ENCODE measurements at places on chromosomes 5 and 9.
A peak's percentile ranks its signal among the peaks of the same experiment; 100 is the strongest.

- no peak for DNase-seq
Measured at GRCh38 chr9:115520646-115521045, 402.7 kb upstream of the TNC start.

- no peak for DNase-seq
Measured at GRCh38 chr5:169765176-169765996, 128.3 kb downstream of the DOCK2 start.

DNA sequence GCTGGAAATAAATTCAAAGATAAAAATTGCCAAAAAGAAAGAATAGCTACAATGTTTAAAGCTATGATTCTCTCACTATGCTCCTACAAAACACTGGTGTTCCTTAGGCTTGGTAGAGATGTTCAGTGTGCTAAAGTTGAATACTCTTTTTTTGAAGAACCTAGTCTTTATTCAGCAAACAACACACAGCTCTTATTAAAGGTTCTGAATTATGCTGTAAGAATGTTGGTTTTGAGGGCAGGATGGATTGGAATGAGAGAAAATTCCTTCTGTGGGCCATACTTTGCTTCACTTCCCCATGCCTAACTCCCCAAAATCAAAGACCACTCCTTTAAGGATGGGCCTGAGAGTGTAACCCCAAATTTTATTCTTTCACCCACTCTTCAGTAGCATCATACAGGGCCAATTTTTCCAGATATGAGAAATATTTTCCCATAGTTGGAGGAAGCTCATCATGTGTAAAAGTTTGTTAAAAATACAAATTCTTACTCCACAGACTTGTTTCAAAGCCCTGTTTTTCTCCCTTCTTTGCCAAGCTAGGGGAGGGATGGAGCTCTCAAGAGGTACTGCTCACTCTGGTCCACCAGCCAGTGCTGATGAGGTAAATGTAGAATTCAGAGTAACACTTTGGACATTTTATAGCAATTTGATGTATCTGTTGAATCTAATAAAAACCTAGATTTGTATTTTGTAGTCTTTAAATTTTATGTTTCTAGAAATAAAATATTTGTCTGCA lies 99.3 kb downstream of the GDNF start:
- DNase-seq = no peak

DNA sequence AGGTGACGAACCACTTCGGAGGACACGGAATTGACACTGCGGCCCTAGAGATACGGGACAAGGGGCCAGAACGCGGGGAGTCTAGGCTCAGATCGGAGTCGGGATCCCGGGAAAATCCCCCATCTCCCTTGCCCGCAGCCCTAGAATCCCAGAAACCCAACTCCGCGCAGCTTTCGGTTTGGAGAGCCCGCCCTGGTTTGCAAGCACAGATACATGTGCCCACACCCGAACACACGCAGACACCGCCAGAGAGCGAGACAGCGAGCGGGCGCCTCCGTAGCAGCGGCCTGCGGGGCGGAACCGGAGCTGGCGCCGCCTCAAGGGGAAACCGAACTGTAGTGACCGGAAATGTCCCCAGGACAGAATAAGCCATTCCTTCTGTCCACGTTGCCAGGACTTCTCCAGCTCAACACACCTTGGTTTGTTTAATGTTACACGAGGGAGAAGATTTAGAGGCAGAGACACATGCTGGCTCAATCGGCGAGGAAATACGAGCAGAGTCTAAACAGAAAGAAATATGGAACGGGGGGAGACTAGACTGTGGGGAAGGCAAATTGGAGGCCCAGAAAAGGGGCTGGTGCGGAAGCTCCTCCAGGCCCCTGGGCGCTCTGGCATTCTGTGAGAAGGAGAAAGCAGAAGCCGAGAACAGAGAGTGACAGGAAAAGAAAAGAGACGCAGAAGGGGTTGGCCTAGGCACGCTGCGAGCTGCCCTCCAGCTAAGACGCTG lies 2.9 kb upstream of the PAX5 start:
- DNase-seq = peak; percentile 42

DNA sequence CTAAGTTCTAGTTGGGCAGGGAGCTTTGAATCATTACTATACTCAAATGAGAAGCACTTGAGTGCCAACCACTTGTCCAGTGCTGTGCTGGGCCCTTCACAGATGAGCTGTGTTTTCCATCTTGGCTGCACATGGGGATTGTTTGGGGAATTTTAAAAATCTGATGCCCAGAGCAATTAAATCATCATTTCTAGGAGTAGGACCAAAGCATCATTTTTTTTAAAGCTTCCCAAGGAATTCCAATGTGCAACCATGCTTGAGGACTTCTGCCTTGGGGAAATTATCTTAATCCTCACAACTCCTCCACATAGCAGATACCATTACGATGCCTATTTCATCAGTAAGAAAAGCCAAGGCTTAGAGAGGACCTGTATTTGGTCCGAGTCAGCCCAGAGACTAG lies 131.4 kb downstream of the TMEM174 start:
- DNase-seq = no peak

DNA sequence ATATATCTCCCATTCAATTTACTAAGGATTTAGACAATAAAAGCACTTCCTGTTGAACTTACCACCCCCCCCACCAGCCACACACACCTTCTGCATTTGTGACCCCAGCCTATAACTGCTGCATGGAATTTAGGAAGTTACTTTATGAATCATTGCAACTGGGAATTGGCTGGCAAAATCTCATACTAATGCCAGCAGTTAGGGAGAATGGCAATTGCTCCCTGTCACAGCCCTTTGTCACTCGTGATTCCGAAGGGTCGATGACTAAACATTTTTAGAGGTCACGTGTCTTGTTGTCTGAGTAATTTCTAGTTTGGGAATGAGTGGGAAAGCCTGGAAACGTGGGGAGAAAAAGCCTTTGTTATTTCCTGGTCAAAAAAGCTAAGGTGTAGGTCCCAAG lies 46.6 kb upstream of the PCA3 start:
- DNase-seq = no peak

DNA sequence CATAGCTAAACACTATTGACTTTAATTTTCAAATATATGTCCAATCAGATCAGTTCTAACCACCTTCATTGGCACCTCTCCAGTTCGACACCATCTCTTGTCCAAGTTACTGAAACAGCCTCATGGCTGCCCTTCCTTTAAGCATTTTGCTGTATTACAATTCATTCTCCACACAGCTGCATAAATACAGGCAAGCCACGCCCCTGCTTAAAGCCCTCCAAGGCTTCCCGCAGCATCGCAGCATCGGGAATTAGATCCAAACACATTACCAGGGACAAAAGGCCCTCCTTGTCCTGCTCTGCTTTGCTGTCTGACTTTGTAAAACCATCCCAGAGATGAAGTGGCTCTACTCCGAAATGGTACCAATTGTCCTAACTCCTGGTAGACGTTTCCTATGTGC lies 75.1 kb upstream of the RAI14 start:
- peak; percentile 29 for DNase-seq

DNA sequence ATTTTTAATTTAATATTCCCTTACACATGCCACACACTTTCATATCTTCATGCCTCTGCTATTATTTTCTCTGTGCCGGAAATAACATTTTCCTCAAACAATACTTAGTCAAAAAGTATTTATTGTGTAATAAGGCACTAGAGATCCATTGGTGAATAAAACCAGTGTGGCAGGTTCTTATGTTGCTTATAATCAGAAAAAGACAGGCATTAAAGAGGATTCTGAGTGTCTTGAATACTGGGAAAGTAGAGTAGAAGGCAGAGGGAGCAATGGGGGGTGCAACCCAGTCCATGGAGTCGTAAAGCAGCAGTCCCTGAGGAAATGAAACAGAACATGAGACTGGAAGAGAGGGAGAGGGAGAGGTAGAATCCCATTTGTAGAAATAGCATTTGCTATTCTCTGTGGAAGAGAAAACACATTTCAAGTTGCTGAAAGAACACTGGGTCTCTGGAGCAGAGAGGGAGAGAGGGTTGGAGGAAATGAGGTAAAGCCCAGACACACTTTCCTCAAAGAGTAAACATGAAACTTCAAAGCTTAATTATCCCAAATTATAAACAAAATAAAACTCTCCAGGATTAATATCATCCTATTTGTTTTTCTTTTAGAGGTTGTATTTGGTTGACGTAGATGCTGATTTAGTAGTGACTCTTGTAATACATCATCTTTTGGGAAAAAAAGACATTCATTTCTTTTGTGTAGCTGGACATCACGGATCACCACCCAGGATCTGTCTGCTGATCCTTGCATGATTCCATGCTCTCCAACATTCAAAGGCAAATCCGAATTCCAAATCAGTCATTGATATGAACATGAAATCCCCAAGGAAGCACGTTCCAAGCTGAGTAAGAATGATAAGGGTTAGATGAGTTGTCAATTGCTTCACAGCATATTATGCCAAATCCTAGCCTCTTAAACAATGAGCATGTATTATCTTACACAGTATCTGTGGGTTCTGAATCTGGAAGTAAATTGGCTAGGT lies 37.4 kb upstream of the GRAMD2B start:
- DNase-seq = no peak

- no peak for DNase-seq
Measured at GRCh38 chr9:133494636-133495326, 15.9 kb upstream of the SLC2A6 start.

- no peak for DNase-seq
Measured at GRCh38 chr9:77753180-77753579, 105.1 kb upstream of the GNA14 start.

GRCh38 chr9:36986468-36987408 lies 47.3 kb downstream of the PAX5 start:
- no peak for DNase-seq

DNA sequence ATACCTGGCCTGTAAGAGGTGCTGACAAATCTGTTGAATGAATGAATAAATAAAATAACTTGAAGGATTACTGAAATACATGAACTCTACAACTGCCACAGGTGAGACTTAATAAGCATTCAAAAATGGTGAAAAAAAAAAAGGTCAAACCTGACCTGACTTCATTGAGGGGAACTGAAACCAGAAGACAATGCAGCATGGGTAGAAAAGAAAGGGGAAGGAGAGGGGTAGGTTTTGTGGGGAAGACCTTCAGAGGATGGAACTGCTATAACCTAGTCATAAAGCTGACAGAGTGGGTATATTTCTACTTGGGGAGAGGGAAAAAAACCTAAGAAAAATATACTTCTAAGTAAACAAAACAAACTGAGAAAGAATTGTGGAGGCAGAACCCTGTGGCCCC lies 56.6 kb downstream of the RASEF start:
- DNase-seq = no peak

- no peak for DNase-seq
Measured at GRCh38 chr5:111066261-111066938, 5.1 kb upstream of the TSLP start.

DNA sequence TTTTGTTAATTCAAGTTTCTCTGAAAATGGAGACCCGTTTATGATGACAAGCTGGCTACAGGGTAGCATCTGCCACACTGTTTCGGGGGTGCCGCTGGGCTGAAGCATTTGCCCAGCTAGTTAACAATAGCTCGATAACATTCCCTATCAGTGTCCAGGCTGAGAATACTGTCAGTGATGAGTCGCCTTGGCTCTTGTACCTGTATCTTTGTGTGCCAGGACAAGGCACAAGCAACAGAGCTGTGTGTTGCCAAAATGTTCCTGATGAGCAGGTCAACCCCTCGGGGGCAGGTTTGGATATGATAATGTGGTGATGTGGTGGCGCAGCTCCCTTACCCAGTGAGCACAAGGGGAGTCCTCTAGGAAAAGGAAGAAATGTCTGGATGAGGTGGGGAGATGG lies 7.0 kb downstream of the TGFBI start:
- no peak for DNase-seq

- DNase-seq = no peak
Measured at GRCh38 chr9:130981002-130981755, 27.8 kb upstream of the LAMC3 start.

DNA sequence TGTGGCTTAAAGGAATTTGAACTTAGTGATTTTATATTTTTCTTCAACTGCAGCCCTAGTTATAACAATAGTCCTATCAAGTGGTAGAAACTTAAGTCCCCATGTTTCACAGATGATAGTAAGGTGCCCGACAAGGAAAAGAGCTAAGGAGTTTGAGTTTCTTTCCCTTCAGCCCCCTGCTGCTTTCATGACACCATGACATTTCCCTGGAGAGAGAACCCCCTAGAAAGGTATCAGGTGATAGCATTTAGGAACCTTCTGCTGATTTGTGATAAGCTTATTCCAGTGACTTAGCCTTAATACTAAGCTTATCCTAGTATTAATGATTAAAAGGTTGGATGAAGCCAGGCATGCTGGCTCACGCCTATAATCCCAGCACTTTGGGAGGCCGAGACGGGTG lies 623.8 kb upstream of the TYRP1 start:
- no peak for DNase-seq

DNA sequence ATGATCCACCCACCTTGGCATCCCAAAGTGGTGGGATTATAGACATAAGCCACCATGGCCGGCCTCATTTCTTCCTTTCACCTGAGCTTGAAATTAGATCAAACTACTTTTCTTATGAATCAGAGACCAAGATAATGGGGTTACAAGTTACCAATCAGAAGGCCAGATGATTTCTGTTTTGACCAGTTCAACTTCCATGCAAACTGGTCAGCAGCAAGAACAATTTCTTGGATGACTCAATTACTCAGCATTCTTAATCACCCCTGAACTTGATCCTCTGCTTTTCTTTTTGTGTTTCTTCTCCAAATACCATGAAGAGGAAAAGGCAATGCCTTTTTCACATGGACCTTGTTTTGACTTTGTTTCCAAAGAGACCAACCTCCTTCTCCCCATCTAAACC lies 10.0 kb upstream of the PLIN2 start:
- no peak for DNase-seq

- no peak for DNase-seq
Measured at GRCh38 chr9:107721705-107722245, 232.2 kb upstream of the KLF4 start.

- no peak for DNase-seq
Measured at GRCh38 chr5:11166923-11167322, 405.9 kb upstream of the DAP start.

GRCh38 chr9:124040186-124040931 lies 28.8 kb downstream of the LHX2 start:
- DNase-seq = no peak

GRCh38 chr5:113520429-113520828 lies 6.9 kb downstream of the YTHDC2 start:
- DNase-seq = no peak

DNA sequence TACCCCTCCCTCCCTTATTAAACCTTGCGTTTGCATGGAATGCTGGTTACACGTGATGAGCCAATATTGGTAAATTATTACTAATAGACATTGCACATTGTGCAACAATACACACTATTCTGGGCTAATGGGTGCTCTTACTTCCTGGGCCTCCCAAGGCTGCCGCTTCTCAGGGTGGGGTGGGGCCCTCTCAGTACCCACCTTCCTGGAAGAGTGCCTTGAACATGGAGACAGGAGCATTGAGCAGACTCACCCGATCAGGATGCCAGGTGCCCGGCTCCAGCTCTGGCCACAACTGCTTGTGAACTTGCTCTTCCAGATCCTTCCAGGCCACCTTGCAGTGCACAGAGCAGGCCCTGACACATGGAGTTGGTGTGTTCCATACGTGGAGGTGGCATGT lies 24.7 kb upstream of the CEP72 start:
- no peak for DNase-seq

GRCh38 chr9:134793288-134794188 lies 87.1 kb upstream of the FCN2 start:
- DNase-seq = peak; percentile 73

- DNase-seq = no peak
Measured at GRCh38 chr9:26746357-26747072, 146.1 kb downstream of the CAAP1 start.

Data from umbilical cord (tissue), 2 donors.